ENCODE measurements at places on chromosomes 16 and 17.

DNA sequence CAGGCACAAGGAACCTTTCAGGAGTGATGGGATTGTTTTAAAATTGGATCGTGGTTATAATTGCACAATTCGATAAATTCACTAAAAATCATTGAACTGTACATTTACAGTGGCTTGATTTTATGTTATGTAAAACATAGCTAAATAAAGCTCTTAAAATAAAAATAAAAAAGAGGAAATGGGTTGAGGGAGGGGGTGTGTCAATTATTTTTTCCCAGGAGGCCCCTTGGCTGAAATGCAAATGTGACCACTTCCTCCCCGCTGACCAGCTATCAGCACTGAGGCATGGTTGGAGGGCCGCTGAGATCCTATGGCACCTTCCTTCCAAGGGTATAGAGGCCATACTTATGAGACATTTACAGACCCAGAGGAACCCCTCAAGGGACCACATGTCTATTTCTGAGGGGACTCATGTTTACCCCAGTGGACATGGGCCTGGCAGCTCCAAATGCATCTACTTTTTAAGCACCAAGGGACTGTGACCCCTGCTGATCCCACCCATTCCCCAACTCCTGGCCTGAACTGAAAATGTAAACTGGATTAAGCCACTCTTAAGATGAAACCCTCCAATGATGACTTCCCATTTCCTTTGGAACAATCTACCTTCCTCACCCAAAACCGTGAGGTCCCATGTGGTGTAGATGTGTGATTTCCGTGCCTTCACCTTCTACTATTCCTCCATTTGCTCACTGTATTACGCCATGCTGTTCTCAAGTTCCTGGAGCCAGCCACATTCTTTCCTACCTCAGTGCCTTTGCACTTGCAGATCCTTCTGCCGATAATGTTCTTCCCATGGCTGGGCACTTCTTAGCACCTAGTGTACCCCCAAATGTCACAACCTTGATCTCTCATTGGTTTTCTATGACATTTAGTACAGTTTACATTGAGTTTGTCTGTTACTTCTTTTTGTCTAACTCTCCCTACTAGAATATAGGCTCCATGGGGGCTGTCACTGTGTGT, 2.8 kb upstream of the IL21R start:
- DNase-seq: no peak

DNA sequence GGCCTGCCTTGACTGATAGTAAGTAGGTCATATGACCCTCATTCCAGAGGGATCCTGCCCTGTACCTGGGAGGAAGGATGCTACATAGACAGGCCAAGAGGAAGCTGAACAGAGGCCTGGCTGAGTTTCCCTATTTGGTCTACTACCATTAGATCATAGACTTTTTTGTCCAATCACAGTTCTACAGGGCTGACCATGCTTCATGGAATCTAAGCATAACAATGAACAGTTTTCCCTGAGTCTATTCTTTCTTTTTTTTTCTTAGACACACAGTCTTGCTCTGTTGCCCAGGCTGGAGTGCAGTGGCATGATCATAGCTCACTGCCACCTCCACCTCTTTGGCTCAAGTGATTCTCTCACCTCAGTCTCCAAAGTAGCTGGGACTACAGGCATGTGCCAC, 3.9 kb downstream of the GPR179 start:
- DNase-seq: no peak

DNA sequence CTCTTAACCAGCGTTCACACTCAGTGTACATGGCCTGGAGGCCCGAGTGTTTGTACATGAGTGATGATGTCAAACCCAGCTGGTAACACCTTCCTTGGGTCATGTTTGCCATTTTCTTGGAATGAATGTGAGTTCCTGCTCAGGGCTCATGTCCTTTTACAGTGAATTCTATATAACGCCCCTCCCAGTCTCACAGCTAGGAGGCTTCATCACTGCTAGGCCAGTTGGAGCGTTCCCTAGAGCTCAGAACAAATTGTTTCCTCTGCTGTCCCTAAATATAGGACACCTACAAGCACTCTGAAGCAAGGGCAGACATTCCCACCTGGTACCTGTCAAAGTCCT, 5.5 kb downstream of the TIMM22 start:
- DNase-seq: no peak

GRCh38 chr17:29107933-29108822, 65.2 kb downstream of the PIPOX start:
- peak; percentile 72 for DNase-seq

- no peak for DNase-seq
These were observed 18.3 kb upstream of the RASD1 start for GRCh38 chr17:17514361-17514992.
